ENCODE measurements at places on chromosomes 2 and 18.

DNA sequence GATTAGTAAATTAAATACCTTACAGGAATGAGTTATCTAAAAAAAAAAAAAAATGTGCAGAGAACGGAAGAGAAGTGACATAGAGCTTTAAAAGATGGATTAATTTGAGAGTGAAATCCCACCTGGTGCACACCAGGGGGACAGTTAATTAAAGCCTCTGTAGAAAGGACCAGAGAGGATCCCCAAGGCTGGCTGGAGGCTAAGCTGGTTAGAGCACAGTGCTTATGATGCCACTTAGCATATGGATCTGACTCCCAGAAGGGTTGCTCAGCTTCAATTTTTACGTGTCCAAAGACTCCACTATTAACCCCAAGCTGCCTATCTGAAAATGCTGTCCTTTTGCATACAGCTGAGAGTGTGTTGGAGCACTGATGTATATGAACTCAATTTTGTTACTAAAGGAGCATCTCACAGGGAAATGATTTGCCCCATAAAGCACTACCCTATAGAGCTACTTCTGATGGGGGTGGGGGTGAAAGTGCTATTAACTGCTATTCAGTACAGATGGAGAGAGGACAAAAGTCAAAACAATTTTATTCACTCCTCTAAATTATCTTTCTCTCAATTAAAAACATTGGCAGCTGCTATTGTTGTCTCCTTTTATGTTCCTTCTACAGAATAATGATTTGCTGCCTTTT lies 15.2 kb upstream of the SLC8A1 start:
- no peak for DNase-seq

DNA sequence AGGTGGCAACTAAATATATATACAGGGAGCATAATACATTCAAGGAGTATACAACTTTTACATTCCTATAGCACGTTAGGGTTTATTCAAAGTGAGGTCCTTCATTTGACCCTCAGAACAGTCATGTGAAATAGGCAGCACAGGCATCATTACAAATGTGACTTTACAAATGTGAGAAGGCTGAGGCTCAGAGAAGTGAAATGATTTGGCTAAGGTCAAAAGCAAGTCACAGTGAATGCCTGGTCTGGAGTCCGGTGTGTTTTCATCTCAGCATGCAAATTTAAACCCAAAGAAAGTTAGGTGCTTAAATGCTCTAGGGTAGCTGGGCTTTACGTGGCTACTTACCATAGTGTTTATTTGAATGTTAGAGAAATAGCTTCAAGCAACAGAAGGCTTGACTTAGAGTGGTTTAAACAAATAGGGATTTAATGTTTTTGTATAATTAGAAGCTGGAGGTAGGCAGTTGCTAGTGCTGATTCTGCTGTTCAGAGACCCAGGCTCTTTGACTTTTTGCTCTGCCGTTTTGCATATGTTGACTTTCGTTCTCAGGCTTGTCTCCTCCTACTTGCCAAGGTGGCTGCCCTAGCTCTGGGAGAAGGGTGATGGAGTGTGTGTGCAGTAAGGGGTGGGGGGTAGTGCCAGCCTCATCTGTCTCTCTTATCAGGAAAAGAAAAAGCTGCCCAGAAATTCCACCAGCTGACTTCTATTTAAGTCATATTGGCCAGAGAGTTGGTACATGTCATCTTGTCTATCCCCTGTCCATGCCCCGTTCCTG lies 89.2 kb downstream of the PLCL1 start:
- DNase-seq: no peak

DNA sequence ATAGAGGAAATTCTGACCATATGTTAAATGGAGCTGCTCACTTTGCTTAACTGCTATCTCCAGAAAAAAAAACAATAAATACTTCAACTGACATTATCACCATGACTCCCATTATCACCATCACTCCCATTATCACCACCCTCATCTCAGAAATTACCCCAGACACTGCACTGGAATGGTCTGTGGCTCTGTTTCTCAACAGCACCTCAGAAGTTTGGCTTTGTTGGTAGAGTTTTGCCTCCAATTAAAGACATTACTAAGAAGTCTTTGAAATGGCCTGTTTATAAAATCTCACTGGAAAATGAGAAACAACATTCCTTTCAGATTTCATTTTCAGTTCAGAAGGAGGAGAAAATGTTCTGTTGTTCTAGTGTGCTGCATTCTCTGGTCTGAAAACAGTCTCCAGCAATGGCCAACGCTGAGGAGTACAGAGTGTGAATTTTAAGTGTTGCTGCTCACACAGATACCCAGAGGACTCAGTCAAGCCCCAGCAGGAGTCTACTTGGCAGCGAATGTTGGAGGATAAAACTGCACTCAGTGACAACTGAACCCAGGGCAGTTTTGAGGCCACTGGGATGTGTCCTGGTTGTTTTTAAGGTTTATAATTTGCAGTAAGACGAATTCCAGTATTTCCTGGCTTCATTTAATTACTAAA lies 364.5 kb upstream of the CDH2 start:
- no peak for DNase-seq

DNA sequence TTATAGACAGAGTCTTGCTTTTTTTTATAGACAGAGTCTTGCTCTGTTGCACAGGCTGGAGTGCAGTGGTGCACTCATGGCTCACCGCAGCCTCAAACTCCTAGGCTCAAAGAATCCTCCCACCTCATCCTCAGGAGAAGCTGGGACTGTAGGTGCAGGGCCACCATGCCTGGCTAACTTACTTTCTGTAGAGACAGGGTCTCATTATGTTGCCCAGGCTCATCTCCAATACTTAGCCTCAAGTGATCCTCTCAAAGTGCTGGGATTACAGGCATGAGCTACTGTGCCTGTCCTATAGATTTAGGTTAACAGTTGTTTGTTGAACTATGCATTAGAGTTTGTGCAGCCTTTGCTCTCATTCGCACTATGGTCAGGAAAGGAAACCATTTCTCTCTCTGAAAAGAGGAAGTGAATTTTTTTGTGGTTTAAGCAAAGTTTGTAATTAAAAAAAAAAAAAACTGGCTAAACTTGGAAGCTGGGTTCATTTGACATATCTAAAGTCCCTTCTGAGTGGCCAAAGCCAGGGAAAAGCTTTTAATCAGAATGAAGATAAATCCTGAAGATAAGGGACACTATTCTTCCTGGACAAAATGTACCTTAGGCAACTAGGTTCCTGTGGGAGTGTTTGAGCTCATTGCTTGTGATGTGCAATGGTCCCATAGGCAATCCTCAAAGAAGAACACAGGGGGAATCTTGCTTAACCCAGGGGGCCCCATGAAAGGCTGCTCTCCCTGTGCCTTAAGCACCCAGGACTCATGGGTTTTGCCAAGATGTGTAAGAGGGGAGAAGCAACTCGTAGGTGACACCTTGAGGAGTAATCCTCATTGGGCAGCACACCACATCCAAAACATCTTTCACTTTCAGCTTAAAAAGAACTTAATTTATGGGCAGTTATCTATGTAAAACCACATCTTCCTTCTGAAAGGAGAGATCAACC lies 201.7 kb downstream of the MREG start:
- no peak for DNase-seq

- DNase-seq: no peak
These were observed 416.6 kb downstream of the RAD51AP2 start for GRCh38 chr2:17101596-17101995.

GRCh38 chr18:2526329-2526728 lies 45.0 kb downstream of the METTL4 start:
- DNase-seq: no peak

DNA sequence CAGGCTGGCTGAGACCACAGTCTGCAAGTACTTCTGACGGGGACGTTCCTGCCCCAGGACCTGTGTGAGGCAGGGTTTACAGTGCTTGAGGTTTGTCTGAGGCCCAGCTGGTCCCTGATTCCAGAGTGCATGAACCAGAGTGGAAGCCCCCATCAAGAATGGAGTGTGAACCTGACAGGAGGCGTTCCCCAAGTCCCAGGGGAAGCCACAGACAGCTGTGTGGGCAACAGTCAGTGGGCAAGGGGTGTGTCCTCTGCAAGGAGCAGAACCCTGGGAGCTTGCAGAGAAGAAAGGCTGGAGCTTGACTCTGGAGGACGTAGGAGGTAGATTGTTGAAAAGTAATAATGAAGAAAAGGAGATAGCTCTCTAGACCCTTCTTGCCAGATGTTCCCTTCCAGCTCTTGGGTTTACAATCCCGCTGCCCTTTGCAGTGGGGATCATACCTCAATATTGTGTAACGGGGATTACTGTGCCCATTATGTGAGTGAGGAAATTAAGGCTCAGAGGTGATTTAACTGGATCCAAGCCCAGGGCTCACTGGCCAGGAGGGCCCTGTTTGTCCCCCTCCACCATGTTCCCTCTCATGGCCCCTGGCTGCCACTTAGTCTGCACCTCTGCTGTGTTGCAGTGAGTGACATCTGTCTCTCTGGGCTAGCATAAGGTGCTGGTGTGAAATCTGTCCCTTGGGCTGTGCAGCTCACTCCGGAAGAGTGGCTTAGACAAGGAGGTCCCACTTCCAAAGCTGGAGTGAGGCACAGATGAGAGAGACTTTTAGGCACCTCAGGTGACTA lies 6.2 kb downstream of the DBI start:
- DNase-seq: no peak

DNA sequence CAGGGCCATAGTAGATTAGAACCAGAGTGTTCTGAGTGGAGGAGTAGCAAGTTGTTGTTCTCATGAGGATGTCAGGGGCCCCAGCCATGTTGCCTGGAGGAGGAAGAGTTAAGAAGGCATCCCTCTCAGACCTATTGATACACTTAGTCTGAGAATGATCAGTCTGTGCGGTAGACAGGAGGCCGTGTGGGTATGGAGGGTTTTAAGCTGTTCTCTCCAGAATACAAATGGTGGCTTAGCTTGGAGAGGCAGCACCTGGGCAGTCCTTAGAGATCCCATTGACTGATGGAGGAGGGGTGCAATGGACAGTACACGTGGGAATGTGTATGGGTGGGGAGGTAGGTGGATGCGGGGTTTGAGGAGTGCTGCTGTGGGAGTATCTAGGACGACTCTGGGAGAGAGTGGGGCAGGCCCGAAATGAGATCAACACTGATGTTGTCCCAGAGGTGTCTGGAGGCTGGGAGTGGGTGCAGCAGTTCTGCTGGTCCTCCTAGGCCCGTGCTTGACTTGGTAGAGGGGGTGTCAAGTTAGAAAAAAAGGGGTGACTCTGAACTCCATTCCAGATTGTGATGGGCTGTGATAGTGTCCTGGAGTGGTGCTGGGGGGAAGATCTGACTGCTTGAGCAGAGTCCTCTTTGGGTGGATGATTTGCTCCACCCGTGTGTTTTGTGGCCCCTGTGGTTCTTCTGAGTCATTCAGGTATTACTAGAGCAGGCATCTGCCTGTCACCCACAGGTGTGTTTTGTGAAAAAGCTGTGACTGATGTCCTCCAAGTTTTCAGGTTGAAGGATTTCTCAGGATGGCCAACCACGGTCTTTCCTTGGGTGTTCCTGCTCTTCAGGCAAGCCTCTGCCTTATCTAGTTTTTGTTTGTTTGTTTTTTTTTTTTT lies 44.7 kb downstream of the C2orf42 start:
- DNase-seq: no peak

DNA sequence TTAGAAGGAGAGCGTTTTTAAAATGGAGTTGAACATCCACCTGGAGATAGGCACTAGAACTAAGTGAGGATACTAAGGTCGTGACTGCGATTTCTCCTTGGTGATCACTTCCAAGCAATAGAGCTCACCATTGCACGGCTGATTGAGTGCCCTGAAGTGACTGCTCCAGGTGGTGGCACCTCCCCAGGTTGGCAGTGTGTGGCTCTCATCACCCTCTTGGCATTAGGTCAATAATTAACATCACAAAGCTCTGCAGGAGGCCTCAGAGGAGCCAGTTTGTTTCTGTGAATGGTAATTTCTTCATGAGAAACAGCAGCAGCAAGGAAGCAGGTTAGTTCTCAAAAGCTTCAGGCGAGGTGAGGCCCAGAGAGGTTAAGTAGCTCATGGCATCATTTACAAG lies 259.6 kb downstream of the CLIP4 start:
- DNase-seq: no peak
